ENCODE measurements at places on chromosomes 2 and 18.

DNA sequence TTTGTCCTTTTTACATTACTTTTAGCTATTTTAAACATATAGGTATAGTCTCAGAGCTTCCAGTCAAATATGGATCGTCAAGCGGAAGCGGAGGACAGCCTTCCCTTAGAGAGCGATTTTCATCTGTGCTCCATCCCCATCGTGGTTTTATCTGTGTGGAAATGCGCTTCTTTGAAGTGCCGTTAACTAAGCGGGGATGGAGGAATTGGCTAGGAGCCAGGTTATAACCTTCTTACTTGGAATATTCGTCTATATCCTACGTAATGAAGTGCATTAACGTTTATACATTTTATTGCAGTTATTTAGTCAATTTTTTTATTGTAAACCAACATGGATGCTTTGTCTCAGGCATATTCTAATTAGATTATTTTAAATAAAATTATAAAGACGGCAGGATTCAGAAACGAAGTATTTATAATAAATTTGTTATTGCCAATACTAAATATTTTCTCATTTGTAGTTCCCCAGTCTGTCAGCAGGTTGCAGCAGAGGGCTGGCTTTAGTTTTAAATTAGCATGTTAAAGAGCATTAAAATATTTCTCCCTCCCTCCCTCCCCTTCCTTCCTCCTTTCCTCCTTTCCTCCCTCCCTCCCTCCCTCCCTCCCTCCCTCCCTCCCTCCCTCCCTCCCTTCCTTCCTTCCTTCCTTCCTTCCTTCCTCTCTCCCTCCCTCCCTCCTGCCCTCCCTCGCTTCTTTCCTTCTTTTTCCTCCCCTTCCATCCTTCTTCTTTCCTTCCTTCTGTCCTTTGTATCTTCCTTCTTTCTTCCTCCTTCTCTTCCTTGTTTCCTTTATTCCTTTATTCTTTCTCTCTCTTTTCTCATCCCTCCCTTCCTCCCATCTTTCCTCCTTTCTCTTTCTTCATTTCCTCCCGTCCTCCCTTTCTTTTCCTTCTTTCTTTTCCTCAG lies 80.6 kb upstream of the DOCK10 start:
- DNase-seq: no peak

DNA sequence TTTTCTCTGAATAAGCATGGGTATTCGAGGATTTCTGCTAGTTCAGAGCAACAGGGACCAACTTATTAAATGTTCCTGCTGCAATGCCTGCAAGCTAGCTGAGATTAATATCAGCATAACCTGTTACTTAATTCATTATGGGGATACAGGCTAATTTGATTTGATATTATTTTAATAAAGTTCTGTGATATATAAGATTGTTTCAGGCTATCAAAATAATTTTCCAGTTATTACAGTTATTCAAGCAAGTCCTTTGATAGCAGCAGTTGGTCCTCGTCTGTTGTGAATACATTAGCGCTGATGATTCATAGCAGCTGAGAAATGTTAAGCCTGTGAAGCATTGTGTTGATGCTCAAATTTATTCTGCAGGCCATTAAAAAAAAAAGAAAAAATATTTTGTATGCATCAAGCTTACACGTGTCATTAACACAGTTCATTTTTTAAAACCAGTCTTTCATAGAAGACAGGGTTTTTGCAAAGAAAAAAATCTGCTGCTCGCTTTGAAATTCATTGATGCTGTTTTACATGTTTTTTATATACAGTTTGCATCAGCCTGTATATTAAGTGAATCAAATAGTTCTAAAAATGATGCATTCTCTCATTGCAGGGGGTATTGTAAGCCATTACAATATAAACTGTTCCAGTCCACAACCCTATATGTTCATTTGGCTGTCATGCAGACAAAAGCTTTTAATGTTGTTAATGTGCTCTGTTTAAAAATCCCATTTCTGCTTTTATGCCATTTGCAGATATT lies 482.5 kb downstream of the BCL11A start:
- DNase-seq: no peak

DNA sequence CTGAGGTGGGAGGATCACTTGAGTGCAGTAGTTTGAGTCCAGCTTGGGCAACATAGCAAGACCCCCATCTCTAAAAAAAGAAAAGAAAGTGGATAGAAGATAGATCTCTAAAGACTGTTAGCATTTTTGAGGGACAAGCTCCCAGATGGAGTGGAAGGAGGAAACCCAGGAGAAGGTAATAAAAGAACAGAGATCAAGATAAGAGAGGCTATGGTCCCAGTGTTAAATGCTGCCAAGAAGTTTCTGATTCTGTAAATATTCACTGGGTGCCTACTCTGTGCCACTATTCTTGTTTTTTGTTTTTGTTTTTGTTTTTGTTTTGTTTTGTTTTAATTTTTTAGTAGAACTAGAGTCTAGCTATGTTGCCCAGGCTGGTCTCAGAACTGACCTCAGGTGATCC lies 26.2 kb downstream of the FZD5 start:
- DNase-seq: no peak

GRCh38 chr2:190804182-190804795 lies 76.3 kb upstream of the GLS start:
- no peak for DNase-seq

DNA sequence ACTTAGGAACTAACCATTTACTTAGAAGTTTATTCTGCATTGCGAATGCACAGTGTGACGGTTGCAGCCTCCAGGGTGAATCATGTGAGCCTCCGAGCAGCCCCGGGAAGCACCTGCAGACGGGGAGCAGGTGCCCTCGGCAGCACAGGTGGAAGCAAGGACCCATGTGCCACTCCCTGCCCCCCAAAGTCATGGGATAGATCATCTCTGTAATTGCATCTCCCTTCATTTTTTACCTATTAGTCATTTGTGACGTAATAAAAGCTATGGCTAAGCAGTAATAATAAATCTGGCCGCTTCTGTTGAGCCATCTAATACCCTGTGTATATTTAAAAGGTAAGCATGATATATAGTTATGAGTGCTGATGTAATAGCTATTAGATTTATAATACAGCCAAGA lies 97.2 kb downstream of the PTGR3 start:
- no peak for DNase-seq

GRCh38 chr2:50951437-50951836 lies 80.5 kb downstream of the NRXN1 start:
- no peak for DNase-seq

DNA sequence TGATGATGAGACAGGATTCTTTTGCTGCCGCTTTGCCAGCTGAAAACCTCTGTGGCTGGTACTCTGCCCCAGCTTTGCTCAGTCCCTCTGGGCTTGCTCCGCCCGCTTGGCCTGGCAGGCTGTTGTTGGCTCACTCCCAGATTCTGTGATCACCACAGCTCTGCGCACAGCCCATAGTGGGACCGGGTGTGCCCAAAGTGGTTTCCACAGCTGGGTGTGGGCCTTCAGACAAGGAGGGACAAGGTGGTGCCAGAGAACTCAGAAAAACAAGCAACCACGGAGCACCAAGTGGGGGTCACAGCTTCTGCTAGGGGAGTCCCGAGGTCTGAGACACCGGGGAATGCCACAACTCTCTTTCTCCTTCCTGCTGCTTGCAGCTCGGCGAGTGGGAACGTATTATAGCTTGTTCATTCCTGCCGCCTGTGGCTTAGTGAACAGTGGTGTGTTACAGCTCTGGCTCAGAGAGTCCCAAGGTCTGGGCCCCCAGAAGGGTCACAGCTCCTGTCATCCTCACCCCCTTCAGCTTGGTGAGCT lies 9.2 kb upstream of the KYNU start:
- DNase-seq: no peak

DNA sequence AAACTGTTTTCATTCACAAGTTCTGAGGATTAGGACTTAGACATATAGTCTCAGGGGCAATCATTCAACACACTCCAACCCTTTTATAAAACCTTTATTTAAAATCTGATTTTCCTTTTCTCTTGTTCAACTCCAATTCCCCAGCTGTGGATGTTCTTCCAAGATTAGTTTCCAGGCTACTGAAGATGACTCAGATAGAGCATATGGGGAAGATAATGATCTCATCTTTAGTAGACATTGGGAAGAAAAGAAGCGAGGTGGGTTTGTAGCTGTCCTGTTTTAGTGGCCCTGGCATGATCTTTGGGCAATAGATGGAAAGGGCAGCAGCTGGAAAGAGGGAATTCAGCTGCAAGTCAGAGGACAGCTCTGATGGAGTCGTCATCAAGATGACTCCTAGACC lies 247.7 kb upstream of the CCDC68 start:
- no peak for DNase-seq

DNA sequence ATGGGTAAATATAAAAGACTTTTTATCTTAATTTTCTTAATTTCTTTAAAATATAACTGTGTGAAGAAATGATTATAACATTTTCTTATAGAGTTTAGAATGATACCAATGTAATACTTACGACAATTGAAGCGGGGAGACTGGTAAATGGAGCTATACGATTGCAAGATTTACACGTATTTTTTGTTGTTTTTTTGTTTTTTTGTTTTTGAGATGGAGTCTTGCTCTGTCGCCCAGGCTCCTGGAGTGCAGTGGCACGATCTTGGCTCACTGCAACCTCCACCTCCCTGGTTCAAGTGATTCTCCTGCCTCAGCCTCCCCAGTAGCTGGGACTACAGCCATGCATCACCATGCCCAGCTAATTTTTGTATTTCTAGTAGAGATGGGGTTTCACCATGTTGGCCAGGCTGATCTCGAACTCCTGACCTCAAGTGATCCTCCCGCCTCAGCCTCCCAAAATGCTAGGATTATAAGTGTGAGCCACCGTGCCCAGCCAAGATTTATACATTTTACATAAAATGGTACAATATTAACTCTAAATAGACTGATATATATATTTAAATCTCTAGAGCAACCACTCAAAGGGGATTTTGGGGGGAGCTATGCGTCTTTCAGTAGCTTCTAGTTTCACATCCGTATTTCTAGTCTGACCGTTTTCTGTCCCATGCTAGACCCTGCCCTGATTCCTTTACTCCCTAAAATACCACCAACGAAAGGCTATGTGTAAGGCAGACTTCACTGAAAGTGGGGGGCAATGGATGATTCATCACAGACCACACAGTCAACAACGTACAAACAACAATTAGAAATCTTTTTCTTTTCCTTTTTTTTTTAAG lies 28.2 kb upstream of the ATG16L1 start:
- DNase-seq: no peak

- DNase-seq: no peak
Measured at GRCh38 chr2:58336416-58336815, 95.3 kb upstream of the FANCL start.

DNA sequence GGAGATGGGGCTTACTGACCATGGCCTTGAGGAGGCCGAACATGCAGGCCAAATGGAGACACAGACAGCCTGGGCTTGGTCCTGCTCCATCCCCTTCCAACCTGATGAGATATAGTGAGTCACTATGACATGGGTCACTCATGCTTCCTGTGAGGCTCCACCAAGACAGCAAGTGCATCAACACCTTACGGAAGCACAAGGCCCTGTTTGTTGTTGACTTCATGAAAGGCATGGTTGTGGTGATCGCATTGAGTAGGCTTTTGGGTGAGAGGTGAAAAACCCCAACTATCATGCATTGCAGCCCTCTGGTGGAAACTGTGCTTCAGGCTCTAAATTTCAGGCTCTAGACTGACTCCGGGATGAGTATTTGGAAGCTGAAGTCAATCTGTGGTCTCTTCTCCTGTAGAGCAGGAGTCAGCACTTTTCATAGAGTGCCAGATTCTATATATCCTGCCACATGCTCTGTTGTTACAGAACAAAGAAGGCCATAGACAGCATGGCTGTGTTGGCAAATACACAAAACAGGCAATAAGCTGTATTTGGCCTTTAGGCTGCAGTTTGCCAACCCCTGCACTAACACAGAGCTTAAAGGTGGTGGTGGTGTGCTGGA lies 10.1 kb downstream of the IL37 start:
- no peak for DNase-seq

DNA sequence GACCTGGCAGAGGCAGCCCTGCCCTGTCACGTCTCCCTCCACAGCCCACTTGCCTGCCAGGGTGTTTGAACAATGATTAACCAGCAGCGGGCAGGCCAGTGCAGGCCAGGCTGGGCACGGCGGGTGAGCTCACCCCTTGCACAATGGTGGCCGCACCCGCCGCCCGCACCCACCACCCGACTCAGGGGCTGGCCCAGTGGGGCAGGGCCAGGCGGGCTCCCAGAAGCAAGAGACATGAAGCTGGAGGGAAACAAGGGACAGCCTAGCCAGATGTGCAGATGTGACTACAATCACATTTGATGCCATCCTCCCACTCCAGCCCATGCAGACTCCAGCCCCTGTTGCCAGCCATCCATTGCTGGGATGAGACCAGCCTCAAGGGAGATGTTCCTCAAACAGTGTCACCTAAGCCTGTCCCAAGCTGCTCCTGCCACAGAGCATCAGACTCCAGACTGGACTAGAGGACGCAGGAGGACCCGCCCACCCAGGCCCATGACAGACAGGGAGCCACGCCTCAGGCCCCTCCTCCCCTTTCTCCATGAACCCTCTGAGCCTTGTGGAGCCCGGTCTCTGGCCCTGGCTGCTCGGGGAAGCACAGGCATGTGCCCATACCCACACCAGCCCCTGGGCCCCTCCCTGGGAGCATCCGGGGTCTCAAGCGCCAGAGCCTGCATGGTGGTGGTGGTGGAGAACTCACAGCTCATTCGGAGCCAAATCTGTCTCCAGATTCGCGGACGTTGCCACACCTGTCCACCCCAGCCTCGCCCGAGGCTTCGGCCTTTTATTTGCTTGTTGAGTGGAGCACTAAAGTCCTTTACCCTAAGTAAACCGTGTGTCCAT lies 45.0 kb downstream of the SDC1 start:
- no peak for DNase-seq

DNA sequence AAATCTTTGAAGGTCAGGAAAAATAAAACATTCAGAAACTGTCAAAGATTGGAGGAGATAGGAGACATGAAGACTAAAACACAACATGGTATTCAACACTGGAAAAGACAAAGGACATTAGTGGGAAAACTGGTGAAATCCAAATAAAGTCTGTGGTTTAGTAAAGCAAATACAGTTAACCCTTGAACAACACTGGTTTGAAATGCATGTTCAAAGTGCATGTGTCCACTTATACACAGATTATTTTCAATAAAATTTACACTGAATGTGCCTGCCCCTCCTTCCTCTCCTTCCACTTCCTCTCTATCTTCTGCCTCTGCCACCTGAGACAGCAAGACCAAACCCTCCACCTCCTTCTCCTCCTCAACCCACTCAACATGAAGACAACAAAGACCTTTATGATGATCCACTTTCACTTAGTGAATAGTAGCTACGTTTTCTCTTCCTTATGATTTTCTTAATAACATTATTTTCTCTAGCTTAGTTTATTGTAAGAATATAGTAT lies 14.5 kb downstream of the OLA1 start:
- no peak for DNase-seq

- DNase-seq: no peak
Measured at GRCh38 chr18:12686100-12686499, 16.4 kb downstream of the CEP76 start.

DNA sequence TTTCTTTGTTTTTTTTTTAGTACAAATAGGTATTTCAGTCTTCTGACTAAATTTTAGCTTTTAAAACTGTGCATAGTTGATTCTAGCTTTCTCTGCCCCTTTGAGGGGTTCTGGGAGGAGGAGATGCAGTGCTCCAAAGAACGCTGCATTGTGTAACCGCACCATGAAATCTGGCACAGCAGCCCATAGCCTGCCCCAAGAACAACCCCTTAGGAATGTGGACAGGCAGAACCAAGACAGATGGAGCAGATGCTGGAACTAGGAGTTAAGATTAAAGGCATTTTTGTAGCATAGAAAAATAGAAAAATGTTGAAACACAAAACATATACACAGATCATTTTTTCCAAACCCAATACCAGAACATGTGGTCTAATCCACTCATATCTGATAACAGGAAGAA lies 187.5 kb downstream of the SCG2 start:
- no peak for DNase-seq

GRCh38 chr18:55990186-55990585 lies 402.2 kb upstream of the TCF4 start:
- no peak for DNase-seq

GRCh38 chr2:85341269-85342029 lies 12.9 kb downstream of the RETSAT start:
- DNase-seq: no peak
